ENCODE measurements at places on chromosomes 13 and 19. TPM values are rescaled to one million over a fixed set of nuclear protein-coding genes. Genes with fewer than 3 reads are reported as not detected.
A peak's percentile ranks its signal among the peaks of the same experiment; 100 is the strongest.

- H3K4me3 ChIP-seq: no peak overlapping the region
- peaks cover 8% of the 10 kb centered on the region for H3K27me3 ChIP-seq
- H3K36me3 ChIP-seq: peaks cover 21% of the 10 kb centered on the region
Observed at GRCh38 chr19:50414864-50415660, 3.7 kb upstream of the SPIB start.

- H3K4me3 ChIP-seq: peak within 1 kb of the TSS; percentile 87
- peak within 1 kb of the TSS; percentile 91 for H3K27ac ChIP-seq
- DNase-seq: peak; percentile 76
- H3K4me1 ChIP-seq: peaks cover 11% of the 10 kb centered on the region
Observed at GRCh38 chr19:57934820-57935665, at the start of gene ZNF418. ZNF418 (minus strand) TSS chr19:57935402; CDS start chr19:57933822, 1,580 bp downstream.

GRCh38 chr13:69324090-69324886 is 783.3 kb upstream of the ATXN8OS start:
- no peak for DNase-seq
- H3K4me1 ChIP-seq: no peaks in the 10 kb centered on the region
- H3K4me3 ChIP-seq: no peak overlapping the region
- no peaks in the 10 kb centered on the region for H3K36me3 ChIP-seq
- no peak overlapping the region for H3K27ac ChIP-seq

ELSPBP1 gene
- total RNA-seq: not detected

TPRX1 gene
- not detected for total RNA-seq

DZIP1 gene
- 0.34 TPM for total RNA-seq

DNA sequence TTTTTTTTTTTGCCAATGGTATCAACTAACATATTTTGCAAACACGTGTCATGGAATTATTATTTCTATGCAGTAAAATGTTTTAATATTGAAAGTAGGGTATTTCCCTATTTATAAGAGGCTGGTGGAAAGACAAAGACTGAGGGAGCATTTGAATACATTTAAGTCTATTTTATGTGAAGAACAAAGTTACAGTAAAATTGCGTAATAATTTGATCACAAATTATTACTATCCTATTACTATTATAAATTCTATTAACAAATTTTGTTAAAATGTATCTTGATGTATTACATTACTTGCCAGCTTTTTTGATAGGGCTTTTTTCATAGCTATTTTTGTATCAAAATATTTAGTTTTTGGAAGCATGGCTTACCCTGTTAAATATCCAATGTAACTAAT is 58.4 kb downstream of the GPC5 start:
- H3K4me1 ChIP-seq: no peaks in the 10 kb centered on the region
- no peak overlapping the region for H3K27ac ChIP-seq
- DNase-seq: no peak
- H3K36me3 ChIP-seq: no peaks in the 10 kb centered on the region
- H3K4me3 ChIP-seq: no peak overlapping the region
- peaks cover 2% of the 10 kb centered on the region for H3K27me3 ChIP-seq

GRCh38 chr19:34273121-34273520 is 18.8 kb downstream of the GARRE1 start:
- H3K4me1 ChIP-seq: peaks cover 24% of the 10 kb centered on the region
- no peak for DNase-seq
- no peak overlapping the region for H3K4me3 ChIP-seq
- H3K36me3 ChIP-seq: peaks cover 7% of the 10 kb centered on the region

SHANK1 gene
- total RNA-seq: not detected

GRCh38 chr13:109941951-109942350 is 155.6 kb upstream of the IRS2 start:
- H3K4me1 ChIP-seq: no peaks in the 10 kb centered on the region
- H3K36me3 ChIP-seq: no peaks in the 10 kb centered on the region
- no peak for DNase-seq
- H3K27me3 ChIP-seq: no peaks in the 10 kb centered on the region
- no peak overlapping the region for H3K4me3 ChIP-seq

Measured in activated CD8-positive, alpha-beta T cell treated with anti-CD3 and anti-CD28 coated beads, Interleukin-2, amount 10 ng/mL, durations not matched to agents 7 days and 5 days (primary cell).